ENCODE measurements at places on chromosomes 6 and 20.

DNA sequence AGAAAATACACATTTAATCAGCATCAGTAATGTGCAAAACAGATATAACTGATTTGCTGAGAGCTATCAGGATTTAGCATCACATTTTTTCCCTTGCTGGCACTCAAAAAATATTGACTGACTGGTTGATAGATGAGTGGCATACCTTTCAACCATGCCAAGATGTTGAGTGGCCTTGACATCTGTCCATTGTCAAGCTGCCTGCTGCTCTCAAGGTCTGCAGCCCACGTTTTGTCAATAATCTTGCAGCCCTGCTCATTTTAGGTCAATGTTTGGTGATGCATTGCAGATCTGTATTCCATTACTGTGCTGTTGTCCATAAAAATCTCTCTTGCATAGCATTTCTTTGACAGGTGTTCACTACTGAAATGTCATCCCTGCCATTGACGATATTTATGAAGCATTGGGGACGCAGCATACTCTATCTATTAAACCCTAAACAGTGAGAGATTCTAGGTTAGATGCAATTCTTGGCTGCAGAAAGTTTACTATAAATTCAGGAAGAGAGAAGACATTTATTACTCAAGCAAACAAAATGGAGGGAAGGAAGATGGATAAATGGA is 111.6 kb downstream of the BFSP1 start:
- no peak for DNase-seq

DNA sequence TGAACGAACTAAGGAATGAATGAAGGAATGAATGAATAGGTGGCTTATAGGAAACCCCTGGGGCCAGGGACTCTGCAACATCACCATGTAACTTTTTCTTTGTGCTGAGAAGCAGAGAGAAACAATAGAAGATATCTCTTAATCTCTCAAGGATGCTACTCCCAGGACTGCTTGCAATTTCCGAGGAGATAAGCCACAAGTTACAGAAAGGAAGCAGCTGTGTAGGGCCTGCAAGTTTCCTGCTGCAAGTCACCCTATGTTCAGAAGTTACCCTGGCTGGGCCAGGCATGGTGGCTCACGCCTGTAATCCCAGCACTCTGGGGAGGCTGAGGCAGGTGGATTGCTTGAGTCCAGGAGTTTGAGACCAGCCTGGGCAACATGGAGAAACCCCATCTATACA is 7.3 kb upstream of the MAVS start:
- no peak for DNase-seq

- DNase-seq, result no peak
These were observed 13.6 kb downstream of the TNXB start for GRCh38 chr6:32095338-32096086.

DNA sequence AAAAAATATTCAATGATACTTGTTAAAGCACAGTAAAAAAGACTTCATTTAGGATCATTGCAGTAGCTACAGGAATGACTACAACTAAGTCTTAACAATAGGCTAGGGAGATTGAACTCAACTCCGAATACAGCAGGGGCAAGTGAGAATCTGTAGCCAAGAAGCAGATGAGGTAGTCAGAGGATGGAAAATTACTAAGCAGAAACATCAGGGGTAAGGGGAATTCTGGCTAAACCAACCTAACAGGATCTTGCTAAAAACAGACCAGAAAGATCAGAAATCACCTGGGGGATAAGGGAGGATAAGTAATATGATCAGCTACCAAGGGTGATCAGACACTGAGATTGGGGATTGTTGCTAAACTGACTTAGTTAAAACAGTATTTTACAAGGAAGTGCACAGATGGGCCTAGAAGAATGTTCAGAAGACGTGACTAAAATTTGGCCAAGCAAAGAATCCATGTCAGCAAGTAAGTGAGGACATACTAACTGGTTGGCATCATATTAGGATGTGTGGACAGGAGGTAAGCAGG is 217.5 kb downstream of the TENT5A start:
- no peak for DNase-seq

- no peak for DNase-seq
These were observed 3.1 kb downstream of the FAM210B start for GRCh38 chr20:56361900-56362299.

DNA sequence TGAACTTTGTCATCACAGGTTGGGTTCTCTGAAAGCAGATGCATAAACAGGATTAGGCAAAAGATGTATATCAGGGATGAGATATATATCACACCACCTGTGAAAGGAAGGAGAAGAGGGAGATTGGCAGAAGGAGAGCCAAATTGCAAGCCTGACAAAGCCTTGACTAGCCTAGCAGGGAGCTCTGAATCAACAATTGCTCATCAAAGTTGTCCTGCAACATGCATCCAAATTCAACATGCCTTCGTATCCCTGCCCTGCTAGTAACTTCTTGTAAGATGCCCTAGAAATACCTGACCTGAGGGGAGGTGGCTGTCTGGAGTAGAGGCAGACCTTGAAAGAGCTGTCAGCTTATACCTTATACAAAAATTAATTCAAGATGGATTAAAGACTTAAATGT is 207.1 kb upstream of the HTR1E start:
- no peak for DNase-seq

DNA sequence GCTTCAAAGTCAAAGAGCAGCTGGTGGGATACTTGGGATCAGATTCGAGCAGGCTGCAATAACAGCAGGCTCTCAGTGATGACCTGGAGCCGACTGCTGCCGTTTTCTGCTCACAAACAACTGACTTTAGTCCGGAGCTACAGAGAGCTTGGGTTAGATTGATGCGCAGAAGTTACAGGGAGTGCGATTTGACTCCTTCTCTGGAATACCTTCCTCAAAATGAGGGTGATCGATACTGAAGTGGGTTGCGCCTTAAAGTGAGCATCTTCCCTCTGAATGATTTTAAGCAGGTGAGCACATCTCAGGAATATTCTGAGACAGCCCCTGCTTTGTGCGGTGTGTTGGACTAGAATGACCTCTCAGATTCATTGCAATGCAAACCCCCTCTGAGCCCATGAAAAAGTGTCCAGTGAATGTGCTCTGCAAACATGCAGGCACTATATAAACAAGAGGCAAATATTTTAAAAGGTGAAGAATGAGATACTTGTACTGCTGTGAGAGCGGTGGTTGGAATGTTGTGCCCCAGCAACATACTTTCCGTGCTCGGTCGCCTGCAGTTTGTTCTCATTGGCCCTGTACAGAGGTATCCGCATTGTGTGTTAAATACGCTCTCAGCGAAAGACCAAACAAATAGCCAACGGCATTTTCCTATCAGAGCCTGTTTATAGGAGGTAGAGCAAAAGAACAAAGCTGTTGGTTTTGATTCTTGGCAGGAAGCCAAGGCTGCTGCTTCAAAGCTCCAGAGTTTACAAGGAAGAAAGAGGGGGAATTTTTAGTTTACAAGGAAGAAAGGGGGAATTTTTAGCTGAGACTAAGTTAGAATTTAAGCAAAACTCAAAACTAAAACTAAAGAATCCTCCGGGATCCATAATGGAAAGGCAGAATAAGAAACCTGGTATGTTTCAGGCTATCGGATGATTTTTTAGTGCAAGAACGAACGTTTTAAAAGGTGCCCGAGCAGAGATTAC is 67.7 kb downstream of the PHACTR2 start:
- peak; percentile 63 for DNase-seq

DNA sequence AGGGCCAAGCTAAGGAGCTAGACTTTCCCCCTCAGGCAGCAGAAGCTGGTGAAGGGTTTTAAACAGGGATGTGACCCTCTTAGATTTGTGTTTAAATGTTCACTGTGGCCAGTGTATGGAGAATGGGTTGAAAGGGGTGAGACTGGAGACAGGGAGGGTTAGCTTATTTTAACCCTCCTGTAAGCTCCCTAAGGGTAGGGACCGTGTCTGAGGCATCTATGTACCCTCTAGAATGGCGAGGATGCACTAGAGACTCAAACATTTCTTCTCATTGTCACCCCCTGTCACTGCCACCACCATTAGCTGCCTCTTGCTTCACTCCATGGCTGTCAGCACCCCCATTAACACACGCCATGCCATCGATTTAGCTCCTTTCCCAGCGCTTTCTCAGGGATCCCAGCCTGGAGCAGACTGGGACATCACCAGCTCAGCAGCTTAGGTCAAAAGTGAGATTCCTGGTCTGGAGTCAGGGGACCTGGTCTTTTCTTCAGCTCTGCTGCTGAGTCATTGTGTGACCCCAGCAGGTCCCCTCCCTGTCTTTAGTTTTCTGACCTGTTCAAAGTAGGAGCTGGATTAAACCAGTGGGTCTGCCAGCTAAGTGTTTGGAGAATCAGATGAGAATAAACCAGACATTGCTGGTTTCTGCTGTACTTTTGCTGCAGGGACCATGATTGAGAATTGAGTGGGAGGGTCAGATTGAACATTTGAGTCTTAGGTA is 1.1 kb upstream of the SLC22A7 start:
- DNase-seq, result no peak

DNA sequence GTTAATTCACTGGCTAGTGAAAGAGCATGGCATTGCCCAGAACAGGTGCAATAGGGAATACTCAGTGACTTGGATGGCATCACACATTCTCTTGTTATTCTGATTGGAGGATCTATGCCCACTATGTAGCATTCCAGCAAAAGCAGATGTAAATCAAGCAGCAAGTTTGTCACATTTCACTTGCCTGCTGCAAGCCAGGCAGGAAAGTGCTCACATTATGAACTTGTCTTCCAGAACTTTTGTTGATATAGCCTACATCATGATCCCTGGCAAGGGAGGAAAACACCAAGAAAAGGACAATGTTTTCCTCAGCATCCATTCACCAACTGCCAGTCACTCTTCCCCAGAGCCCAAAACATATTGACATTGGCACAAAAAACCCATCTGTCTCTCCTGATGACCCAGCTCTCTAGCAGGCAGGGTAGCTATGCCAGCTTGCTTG is 77.8 kb downstream of the ARHGAP18 start:
- no peak for DNase-seq

- DNase-seq, result no peak
These were observed 19.9 kb downstream of the EPM2A start for GRCh38 chr6:145715426-145715825.

DNA sequence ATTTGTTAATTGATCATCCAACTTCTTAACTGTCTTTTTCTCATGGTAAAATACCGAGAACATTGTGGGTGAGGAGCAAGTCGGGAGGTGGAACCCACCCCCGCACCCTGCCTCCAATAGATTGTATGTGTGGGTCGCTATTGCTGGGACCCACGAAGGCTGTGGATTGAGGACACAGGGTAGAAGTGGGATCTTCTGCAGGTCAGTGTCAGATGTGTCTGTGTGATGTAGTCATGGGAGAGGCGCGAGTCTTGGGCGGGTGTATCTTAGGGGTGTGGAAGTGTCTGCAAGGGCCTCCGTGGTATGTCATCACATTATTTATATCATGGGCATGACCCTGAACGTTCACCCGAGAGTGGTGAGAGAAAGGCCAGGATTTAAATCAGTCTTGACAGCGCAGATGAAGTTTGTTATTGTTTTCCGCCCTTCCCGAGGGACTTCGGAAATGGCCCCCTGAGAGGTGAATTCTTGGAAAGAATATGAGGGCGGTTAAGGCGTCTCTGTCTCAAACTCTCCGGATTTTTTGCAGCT is 472 bp upstream of the PAQR8 start:
- DNase-seq, result no peak

- no peak for DNase-seq
These were observed 390.2 kb downstream of the THBS2 start for GRCh38 chr6:168863467-168863866.

- DNase-seq, result no peak
These were observed 228.8 kb downstream of the ADGRG6 start for GRCh38 chr6:142530566-142530965.

GRCh38 chr6:157068691-157069324 is 254.5 kb downstream of the TMEM242 start:
- DNase-seq, result peak; percentile 23

GRCh38 chr6:142893088-142893487 is 51.9 kb downstream of the HIVEP2 start:
- peak; percentile 48 for DNase-seq

GRCh38 chr20:57470666-57471495 is 54.1 kb downstream of the CTCFL start:
- DNase-seq, result no peak

GRCh38 chr6:13113981-13114593 is 214.2 kb downstream of the TBC1D7 start:
- no peak for DNase-seq

- no peak for DNase-seq
These were observed 43.1 kb downstream of the SLX4IP start for GRCh38 chr20:10478205-10478604.

DNA sequence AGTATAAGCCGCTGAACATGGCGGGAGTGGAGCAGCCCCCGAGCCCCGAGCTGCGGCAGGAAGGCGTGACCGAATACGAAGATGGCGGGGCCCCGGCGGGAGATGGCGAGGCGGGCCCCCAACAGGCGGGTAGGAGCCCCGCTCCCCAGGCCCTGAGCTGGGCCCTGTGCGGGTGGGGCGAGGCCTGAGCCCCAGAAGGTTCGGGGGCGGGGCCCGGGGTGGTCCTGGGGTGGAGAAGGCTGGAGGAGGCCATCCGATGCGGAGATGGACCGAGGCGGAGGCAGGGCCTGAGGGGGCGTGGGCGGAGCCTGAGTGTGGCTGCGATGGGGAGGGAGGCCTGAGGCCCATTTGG is 7.1 kb downstream of the L3MBTL1 start:
- no peak for DNase-seq

GRCh38 chr20:17935186-17935585 is 33.4 kb downstream of the SNX5 start:
- peak; percentile 36 for DNase-seq

DNA sequence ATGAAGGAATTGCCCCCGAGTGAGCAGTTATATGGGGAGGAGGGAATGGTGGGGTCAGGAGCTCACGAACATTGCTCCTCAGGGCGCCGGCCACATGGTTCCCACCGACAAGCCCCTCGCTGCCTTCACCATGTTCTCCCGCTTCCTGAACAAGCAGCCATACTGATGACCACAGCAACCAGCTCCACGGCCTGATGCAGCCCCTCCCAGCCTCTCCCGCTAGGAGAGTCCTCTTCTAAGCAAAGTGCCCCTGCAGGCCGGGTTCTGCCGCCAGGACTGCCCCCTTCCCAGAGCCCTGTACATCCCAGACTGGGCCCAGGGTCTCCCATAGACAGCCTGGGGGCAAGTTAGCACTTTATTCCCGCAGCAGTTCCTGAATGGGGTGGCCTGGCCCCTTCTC is 7.2 kb downstream of the CTSA start:
- DNase-seq, result no peak

DNA sequence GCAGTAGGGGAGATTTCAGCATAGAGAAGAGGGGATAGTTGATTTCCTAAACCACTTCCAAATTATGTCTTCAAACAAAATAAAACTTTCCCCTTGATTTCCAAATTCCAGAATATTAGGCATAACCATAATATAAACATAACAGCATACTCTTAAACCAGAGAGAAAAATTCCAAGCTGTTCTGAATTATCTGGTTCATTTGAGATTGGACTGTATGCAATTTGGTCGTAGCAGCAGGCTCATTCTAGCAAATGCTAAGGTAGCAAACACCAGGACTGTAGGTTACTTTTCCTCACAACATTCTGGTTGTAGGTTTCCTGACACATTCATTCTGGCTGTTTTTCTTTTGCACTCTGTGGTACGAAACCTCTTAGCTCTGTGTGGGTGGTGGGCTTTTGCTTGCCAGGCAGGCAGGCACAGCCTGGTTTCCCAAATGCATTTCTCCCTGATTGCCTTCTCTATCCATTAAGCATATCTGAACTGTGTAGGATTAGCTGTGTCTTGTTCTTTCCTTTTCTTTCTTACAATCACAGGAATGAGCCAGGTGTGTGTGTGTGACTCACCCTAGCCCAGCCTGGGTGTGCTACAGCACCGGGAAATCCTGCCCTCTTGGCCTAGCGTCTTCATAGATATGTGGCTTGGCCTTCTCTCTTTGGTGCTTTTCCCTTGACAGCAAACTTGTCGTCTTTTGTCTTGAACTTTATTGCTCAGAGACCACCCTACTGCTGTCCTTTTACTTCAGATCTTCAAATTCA is 77.1 kb downstream of the JARID2 start:
- peak; percentile 57 for DNase-seq
